ENCODE measurements at places on chromosomes 5 and 9.

GRCh38 chr5:173869316-173869715 is 18.8 kb upstream of the CPEB4 start:
- no peak for DNase-seq

GRCh38 chr5:130034566-130035210 is 130.4 kb downstream of the CHSY3 start:
- no peak for DNase-seq

DNA sequence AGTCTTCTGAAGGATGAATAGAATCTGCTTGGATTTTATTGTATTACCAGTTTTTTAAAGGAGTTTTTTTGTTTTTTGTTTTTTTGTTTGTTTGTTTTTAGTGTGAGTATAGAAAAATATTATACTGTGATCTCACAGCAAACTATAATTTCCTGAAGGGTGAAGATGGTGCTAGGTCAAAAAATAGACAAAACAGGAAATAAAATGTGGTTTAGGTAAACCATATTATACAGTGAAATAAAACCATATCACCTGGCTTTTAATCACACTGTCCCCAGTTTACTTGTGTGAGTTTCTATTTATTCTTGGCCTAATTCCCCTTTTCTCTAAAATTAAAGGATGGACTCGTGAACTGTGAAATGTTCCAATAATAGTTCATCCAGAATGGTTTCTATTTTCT is 841.3 kb upstream of the CTNND2 start:
- no peak for DNase-seq

GRCh38 chr9:94672811-94673487 is 33.6 kb upstream of the FBP1 start:
- DNase-seq = no peak

- no peak for DNase-seq
Observed at GRCh38 chr9:88736136-88736637, 201.2 kb downstream of the NXNL2 start.

DNA sequence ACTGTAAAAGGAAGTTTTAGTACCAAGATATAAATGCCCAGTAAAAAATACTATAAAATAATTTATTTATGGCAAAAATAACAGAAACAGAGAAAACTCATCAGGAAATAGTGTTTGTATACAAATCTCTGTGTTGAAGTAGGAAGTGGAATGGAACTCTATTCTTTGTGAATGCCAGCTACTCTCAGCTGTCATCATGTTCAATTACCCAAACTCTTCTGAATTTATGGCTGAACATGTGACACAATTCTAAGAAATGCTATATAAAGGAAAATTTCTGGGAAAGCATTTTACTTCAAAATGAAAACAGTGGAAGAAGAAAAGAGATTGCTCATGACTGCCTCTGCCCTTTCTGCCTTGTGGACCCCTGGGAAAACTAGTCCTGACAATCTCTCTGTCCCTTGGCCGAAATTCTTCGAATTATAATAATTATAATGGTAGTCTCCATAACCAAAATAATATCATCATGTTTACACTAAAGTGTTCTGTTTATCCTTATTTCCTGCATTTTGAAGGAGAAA is 522.3 kb upstream of the ST8SIA4 start:
- DNase-seq = no peak

GRCh38 chr5:154309371-154309745 is 118.8 kb downstream of the GALNT10 start:
- no peak for DNase-seq

GRCh38 chr5:106680330-106680729 is 990.4 kb downstream of the EFNA5 start:
- no peak for DNase-seq

GRCh38 chr5:147752666-147753290 is 29.8 kb downstream of the JAKMIP2 start:
- no peak for DNase-seq

DNA sequence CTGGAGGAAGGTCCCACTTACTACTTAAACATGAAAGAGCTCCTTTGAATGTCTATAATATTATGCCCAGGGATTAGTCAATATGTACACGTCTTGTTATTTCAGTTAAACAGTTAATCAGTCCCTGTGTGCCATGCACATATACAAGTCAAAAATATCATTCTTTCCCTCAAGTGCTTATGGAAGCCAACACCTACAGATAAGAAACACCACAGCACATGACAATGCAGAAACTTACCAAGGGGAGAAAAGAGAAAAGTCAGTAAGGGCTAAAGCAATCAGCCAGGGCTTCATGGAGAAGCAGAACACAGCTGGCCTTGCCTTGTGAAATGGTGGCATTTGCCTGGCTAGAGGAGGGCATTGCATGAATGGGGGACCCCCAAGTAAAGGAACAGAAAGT is 88.3 kb downstream of the SNCAIP start:
- DNase-seq = no peak

- DNase-seq = no peak
Observed at GRCh38 chr5:149195337-149195887, 54.1 kb downstream of the ABLIM3 start.

DNA sequence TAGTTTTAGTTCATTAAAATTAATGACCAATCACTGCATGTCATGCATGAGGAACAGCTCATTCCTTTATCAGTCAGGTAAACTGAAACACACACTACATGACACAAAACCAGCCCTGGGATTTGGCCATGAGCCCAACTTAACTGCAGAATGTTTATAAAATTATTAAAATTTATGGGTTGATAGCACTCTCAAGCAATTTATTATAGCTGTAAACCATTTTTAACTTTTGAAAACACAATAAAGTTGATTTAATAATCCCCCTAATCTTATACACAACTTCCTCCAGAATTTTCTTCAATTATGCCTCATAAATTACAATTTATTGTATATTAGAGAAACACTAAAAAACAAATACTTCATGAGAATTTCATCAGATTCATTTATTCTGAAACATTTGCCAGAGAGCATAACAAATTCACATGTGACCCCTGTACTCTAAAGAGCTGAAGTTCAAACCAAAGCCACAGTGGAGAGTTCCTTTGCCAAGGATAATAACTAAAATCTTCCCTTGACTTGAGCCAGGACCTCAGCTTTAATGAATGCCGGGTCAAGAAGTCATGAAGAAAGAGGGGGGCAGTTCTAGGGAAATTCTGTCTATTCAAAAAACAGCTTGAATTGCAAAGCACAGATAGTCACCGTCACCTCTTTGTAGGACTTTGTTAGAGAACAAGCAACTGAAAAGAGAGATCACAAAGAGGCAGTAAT is 763.7 kb upstream of the GRAMD2B start:
- no peak for DNase-seq

- DNase-seq = no peak
Observed at GRCh38 chr5:51684794-51685355, 301.6 kb downstream of the ISL1 start.
